NCI-H1694 (cell line): ENCODE measurements at places on chromosomes 1 and 21.

DNA sequence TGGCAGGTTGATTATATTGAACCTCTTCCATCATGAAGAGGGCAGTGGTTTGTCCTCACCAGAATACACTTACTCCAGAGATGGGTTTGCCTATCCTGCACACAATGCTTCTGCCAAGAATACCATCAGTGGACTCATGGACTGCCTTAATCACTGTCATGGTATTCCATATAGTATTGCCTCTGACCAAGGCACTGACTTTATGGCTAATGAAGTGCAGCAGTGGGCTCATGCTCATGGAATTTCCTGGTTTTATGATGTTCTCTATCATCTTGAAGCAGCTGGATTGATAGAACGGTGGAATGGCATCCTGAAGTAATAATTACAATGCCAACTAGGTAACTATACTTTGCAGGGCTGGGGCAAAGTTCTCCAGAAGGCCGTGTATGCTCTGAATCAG, 16.6 kb upstream of the GBP6 start:
- no peak for DNase-seq

DNA sequence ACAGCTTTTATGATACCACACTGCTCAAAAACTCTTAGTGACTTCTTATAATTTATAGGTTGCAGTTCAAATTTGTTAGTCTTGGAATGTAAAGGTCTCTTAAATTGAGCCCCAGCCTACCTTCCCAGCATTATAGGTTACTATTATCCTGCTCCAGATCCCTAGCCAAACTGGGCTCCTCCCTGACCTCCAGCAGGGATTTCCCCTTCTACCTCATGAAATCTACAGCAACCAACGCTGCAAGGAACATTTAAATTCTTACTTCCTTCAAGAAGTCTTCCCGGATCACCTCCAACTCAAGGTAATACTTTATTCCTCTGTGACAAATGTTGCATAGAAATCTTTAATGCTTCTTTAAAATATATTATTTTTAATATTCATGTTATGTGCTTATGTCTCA, 255.1 kb upstream of the C1orf105 start:
- DNase-seq = no peak

DNA sequence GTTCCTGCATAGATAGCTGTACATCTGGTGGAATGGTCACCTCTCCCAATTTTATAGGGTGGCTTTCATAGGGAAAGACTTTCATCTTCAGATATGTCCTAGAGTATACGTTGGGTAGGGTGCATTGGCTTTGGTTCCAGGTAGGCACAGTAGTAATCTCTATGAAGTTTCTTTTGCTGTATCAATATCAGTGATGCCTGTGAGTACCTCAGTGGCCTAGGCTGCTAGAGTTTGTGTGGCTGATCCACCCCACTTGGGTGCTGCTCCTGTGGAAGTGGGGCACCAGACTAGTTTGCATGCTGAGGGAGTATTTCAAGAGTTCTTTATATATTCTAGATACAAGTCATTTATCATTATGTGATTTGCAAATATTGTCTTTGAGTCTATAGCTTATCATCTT, 370.5 kb upstream of the VAMP3 start:
- DNase-seq = no peak

DNA sequence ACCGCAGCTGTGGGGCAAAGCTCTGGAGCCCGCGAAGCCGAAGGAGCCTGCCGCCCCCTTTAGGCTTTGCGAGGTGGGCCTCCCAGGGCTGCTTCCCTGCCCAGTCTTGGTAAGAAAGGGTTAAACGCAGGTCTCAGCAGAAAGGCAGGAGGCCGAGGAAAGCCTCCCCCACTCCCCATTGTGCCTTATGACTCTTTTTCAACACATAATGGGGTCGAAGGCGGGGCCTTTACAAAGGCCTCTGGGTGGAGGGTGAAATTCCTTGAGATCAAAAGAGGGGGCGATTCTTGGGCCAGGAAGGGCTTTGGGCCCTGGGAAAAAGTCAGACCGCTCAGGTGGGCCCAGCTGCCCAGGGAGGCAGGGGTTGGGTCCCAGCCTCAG, 880 bp downstream of the ALPL start:
- no peak for DNase-seq

DNA sequence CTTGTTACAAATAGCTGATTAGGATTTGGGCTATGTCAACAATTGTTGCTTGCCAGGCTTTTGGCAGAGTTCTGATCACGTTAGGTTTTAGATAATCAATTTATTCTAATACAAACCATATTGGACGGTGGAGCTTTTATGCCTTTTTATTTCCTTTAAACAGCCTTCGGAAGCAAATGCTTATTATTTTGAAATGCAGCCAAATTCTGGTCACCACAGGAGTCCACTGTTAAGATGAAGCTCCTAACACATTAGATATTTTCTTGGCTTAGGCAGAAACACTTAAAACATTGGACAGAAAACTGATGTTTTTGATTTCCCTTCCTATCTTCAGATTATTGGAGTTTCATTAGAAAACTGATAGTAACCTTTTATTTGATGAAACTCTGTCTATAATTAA, 82.9 kb downstream of the CENPF start:
- DNase-seq = no peak

DNA sequence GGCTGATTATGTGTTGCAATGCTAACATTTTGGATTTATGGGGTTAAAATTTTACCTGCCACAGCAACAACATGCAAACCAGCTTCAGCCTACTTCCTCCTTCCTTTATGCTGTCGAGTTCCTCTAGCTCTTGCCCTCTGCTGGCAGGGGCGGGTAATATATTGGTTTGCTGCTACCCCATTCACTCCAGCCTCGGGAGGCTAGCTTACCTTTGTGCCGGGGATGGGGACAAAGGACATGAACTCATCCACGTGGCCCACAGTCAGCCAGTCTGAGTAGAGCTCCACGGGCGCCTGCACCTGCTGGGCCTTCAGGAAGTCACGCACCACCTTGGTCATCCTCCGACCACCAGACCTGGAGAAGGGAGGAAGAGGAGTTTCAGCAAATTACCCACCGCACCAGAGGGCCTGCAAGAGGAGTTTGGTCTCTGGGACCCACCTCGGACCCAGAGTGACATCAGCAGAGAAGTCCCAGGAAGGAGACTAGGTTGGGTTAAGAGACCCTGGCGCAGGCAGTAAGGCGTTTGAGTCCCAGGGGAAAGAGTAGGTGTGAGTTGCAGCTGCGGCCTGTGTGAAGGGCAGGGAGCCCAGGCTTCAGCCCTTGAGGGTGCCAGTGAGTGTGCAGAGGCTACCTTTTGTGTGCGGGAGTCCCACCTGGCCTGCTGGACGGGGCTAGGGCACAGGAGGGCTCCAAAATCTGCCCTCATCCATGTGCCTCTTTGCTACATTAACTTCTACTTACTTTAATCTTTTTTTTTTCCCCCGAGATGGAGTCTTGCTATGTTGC, 21.8 kb upstream of the SDHB start:
- DNase-seq = no peak

DNA sequence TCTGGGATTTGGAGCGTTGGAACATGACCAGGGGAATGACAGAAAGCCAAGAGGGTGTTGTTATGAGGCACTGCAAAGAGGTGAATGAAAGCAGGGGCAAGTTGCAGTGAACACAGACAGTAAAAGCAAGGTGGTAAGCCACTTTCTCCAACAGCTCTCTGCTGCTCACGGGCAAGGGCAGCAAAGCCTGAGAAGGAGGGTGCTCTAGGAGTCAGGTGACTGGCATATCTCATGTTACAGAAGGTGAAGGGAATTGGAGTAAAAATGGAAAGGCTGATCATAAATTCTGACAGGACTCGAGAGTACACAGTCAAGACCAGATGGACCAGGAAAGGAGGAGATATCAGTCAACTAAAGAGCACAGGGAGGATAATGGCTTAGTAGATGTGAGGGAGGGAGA, 14.5 kb downstream of the VAV3 start:
- no peak for DNase-seq

DNA sequence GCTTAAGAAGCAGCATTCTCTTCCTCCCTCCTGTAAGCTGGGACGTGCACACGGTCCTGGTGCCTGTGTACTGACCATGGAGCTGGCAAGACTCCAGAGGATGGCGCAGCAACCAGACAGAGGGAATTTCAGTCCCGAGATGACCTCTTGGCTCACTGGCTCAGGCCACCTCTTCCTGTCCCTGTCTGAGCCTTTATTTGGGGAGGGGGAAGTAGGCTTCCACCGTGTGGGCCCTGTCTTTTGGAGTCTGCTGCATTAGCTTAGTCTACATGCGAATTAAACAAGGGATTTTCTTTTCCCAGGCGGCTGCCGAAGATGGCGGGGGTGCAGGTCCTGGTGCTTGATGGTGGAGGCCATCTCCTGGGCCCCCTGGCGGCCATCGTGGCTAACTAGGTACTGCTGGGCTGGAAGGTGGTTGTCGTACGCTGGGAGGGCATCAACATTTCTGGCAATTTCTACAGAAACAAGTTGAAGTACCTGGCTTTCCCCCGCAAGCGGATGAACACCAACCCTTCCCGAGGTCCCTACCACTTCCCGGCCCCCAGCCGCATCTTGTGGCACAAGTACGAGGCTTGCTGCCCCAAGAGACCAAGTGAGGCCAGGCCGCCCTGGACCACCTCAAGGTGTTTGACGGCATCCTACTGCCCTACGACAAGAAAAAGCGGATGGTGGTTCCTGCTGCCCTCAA, 10.2 kb downstream of the IL24 start:
- no peak for DNase-seq

DNA sequence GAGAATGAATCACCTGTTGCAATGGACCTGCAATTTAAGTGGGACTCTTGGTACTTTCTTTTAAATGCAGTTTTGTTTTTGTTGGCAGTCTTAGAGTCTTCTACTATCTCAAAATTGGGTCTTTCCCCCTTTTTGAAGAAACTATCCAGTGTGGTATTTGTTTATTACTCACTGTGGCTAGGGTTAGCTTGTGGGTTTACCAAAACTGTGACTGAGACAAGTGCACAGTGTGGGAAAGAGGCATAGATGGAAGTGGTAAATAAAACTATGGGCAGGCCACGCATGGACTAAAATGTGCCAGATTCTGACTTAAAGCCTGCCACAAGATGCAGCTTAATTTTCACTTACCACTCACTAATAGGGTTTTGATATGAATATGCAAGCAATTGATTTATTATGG, 1441.7 kb downstream of the PLA2G4A start:
- no peak for DNase-seq

- no peak for DNase-seq
These were observed 7.2 kb upstream of the CCN1 start for GRCh38 chr1:85573322-85573721.

GRCh38 chr1:186887203-186887602, 58.5 kb downstream of the PLA2G4A start:
- DNase-seq = no peak

DNA sequence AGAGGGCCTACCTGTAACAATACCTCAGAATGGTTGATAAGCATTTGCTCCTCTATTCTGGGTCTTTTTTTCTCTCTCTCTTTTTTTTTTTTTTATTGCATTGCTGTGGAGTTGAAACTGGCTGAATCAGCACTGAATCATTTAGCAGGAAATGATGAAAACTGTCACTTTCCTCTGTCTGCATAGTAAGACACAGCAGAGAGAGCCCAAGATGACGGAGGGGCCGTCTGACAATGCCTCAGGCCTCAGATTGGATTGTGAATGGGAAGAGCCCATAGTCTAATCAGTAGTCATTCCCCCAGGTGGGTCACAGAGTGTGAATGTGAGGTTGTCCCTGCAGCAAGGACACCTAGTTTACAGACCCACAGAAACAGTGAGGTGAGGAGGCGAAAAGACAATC, 193.2 kb upstream of the PLXNA2 start:
- DNase-seq = no peak

DNA sequence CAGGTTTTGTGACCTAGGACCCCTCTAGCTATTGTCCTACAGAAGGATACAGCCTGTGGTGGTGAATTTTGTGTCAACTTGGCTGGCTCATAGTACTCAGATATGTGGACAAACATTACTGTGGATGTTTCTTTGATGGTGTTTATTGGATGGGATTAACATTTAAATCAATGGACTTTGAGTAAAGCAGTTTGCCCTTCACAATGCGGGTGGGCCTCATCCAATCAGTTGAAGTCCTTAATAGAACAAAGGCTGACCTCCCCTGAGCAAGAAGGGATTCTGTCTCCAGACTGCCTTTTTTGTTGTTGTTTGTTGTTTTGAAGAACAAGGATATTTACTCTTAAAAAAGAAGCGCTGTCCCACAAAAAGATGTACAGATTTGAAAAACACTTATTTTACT, 210.0 kb upstream of the GREM2 start:
- no peak for DNase-seq
